ENCODE measurements at places on chromosomes 7 and 10.

DNA sequence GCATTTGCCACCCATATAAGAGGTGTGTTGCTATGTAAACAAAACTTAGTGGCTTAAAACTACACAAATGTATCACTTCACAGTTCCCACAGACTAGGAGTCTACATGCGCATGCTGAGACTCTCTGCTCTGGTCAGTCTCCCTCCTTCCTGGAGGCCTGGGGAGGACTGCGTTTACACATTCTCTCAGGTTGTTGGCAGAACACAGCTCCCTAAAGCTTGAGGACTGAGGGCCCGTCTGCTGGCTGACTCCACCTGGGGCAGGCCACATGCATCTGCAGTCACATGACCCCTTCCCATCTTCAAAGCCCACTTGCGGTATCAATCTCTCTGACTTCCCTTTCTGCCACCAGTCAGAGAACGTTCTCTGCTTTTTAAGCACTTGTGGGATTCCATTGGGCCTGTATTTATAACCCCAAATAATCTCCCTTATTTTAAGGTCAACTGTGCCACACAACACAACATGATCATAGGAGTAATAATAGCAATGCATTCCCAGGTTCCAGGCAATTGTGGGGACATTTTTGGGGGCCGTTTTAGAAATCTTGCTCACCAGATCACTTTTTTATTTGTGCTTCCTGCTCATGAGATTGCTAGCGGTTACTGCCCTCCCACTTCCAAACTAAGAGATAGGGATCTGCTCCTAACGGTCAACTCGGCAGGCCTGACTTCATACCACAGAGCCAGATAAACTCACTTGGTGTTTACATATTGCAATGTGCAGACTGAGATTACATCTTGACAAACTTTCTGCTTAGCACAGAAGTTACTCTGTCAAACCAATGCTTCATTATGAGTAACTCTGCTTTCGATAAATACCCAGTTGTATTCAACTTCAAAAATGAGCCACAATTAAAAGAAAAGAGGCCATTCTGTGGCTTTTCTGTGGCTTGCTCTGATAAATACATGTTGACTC is 96.3 kb downstream of the ALOX5 start:
- DNase-seq: no peak

GRCh38 chr7:4706384-4707216 is 24.5 kb downstream of the FOXK1 start:
- no peak for DNase-seq

DNA sequence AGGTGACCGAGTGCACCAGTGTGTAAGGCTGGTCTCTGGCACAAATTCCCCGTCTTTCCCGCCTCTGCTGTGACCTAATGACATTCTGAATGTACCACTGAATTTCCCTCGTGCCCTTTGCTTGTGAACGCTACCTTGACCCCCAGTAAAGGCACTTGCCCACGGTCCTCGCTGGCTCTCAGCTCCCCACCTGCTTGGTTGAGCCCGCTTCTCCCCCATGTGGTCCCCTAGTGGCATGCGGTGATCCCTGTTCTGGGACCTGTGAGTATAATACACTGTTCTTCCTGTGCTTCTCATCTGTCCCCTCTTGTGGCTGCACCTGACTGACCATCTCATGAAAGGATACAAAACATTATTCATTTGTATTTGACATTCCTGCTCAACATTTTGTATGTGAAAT is 495.7 kb downstream of the INHBA start:
- DNase-seq: no peak

GRCh38 chr10:101997803-101998202 is 58.2 kb downstream of the ARMH3 start:
- DNase-seq: no peak

DNA sequence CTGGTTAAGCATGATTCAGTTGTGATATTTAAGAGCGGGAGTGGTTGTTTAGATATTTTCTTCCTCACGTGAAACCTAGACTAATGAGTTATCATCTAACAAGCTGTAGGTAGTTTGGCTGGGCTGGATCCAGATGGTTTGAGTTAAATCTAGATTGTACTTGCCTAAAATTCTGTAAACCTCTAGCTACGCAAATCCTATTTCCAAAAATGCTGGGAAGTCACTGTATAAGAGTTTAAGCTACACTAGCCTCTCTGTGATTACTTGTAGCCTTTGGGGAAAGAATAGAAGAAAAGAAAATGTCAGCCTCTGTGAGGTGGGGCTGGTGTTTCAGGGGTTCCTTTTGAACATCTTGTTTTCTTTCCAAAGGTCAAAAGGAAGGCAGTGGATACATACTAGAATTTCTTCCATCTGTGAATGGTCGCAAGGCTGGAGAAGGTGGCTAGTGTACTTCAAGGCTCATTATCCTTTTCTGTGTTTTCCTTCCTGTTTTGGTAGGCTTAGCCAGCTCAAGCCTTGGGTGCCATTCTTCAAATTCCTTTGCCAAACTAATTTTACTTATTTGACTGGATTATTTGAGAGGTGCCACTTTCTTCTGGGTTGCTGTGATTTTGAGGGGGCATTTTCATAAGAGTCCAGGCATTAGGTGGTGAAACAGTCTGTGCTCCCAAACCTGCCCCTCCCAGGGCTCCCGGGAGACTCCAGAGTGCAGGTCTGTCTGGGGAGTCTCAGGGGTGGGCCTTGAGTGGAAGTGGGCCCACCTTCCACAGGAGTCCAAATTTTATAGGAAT is 5.2 kb upstream of the EN2 start:
- DNase-seq: no peak
